ENCODE measurements at places on chromosomes 4 and X.
A peak's percentile ranks its signal among the peaks of the same experiment; 100 is the strongest.

DNA sequence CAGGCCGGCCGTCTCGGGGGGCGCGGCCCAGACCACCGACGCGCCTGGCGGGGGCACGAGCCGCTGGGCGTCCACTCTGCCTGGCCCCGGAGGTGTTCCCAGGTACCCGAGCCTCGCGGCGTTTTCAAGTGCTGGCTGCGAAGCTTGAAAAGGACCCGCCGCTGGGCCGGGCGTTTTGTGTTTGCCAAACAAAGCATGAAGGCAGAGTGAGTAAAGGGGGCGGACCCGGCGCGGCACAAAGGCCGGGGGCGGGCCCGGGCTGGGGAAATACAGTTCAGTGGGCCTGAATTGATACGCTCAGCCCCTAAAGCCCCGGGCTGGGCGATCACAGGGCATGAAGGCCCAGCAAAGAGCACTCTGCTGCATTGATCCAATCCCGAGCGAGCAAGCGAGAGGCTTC lies 65.4 kb downstream of the SOX3 start:
- no peak for DNase-seq

DNA sequence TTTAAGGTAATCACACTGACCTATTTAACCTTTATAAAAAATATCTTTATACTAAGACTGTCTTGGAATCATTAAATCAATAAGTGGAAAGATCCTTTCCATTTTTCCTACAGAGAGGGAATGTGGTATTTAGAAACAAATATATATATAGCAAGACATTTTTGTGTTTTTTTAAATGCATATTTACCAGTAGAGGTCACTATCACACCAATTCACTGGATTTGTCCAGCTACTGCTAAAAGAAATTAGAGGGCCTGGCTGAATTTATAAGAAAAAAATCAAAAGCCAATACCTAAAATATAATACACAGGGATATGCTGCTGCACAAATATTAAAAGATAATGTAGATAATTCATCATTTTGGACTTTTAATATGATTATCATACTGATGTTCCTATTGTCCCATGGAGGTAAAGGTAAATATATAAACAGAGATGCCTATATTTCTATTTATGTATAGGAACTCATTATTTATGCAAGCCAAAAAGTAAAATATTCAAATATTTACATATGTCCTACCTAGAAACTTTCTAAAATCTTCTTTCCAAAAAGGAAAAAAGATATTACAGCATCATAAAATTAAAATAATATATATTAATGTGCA lies 69.5 kb downstream of the PDE5A start:
- DNase-seq: no peak

DNA sequence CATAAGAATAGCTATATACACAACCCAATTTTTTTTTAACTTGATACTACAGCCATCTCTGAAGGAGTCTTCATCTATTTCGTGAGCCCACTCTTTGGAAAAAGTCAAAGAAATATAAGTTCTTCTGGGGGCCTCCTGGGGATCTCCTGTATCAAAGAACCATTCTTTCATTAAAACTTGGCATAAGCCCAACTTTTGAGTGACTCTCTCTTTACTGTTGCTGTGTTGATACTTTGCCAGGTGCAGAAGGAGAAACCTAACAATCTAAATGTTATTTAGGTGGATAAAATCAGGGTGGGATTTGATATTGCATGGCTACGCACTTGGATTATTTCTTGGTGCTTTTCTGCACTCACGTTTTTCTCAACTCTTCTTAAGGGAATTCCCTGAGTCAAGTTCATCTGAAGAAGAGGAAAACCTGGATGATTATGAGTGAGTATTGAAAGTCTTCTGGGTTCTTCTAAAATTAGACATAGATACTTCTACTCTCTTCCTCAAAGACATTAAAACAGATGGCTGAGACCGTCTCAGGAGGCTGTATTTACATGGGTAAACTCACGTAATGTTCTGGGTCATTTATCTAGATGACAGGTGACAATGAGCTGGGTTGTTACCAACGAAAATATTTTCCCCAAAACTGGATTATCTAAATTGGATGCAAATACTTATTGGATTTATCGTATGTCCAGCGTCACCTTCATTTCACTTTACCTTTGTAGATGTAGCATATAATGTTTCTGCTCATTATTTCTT lies 25.2 kb downstream of the BMX start:
- DNase-seq: no peak

DNA sequence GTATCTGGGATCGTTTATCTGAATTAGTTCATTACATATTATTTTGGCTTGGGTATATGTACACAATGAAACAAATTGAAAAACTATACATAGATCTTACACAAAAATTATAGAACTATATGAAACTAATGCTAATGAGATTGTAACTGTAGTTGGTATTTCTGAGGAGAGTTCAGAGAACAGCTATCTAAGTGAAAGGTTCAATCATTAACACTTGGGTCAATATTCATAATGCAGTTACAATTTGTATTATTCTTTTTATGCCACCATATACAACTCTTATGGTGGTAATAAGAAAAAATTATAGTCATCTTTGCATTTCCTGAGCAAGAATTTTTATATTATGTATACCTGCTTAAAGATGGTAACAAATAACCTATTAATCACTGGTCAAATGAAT lies 461.0 kb downstream of the GRXCR1 start:
- no peak for DNase-seq

DNA sequence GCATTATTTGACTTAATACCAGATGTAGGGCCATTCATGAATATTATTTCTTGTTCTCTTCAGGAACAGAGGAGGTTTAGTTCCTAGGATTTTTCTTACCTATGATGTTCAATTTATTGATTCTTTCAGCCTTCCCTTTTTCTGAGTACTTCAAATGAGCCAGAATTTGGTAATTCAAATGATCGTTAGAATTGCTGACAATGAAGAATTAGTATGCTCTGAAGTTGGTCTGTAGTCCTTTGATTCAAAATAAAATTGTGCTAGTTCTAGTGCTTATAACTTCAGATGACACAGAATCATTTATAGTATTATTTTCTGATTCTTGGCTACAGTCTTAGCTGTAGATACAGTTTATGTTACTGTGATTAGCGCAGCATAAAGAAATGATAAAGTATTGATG lies 35.2 kb upstream of the WDR17 start:
- no peak for DNase-seq

GRCh38 chr4:108878806-108879205 lies 116.0 kb upstream of the ETNPPL start:
- DNase-seq: no peak

- DNase-seq: no peak
Observed at GRCh38 chrX:70635227-70635626, 190.6 kb downstream of the DLG3 start.

DNA sequence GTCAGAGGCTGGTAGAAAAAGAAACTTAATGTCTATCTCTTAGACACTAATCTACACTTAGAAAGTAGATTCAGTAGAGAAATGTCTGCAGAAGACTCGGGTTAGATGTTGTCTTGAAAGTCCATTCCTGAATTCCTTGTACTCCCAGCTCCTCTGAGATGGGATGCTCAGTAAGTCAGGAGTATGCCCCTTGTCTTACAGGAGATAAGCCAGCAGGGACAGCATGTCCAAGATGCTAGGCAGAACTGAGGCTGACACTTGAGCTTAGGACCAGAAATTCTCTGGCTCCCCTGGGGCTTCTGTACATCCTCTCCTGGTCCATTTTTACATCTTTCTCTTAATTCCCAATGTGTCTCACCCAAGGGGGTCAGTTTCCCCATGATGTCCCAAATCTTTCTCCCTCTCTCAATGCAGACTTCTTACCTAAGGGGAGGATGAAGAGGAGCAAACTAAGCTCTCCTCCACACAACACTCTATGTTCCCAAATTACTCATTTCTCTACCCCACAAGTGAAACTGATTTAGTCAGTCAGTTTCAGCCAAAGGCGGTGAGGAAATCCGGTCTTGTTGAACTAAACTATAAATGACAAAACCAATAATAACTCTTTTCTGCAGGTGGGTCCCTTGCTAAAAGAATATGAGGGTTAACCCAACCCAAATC lies 558.2 kb upstream of the DIPK2B start:
- no peak for DNase-seq

GRCh38 chr4:128776794-128777216 lies 32.7 kb upstream of the JADE1 start:
- DNase-seq: no peak

GRCh38 chr4:106679063-106679462 lies 310.5 kb upstream of the GIMD1 start:
- DNase-seq: no peak

GRCh38 chr4:150212927-150213326 lies 134.7 kb downstream of the DCLK2 start:
- DNase-seq: no peak

- DNase-seq: no peak
Observed at GRCh38 chrX:72110051-72110875, 21.5 kb downstream of the RTL5 start.

GRCh38 chr4:94698187-94698586 lies 59.6 kb upstream of the BMPR1B start:
- DNase-seq: no peak

GRCh38 chr4:58957711-58958110 lies 1847.5 kb upstream of the IGFBP7 start:
- no peak for DNase-seq

- no peak for DNase-seq
Observed at GRCh38 chr4:118772081-118772766, 63.7 kb downstream of the SEC24D start.

DNA sequence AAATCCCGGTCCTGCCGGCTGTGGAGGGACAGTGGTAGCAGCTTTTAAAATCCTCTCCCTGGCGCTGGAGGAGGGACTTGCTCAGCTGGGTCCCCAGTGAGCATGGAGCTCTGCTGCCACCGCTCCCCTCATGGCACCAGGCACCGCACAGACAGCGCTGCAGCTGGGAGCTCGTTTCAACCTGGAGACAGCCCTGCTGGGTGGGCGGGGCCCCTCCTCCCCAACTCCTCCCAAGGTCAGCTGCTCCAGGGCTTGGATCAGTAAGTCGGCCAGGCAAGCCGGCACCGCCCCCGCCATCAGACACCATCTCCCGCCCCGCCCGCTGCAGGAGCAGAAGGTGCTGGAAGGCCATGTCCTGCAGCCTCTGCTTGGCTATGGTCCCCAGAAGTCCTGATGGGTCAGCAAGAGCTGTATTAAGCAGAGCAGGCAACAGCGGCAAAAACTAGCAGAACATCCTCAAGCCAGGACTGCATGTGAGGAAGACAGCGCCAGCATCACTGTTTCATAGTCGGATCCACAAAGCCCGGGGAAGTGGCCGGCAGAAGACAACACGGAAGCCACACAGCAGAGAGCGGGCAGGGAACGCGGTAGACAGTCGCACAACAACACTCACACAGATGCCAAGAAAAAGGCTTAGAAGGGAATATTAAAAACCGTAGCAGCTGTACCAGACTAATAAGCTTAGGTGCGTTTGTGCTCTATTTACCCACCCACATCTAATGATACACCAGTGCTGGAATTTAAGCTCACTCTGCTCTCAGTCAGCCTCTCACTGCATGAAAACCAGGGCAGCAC lies 16.2 kb downstream of the ZFYVE28 start:
- no peak for DNase-seq

- DNase-seq: no peak
Observed at GRCh38 chr4:90130076-90130475, 2.9 kb downstream of the CCSER1 start.

DNA sequence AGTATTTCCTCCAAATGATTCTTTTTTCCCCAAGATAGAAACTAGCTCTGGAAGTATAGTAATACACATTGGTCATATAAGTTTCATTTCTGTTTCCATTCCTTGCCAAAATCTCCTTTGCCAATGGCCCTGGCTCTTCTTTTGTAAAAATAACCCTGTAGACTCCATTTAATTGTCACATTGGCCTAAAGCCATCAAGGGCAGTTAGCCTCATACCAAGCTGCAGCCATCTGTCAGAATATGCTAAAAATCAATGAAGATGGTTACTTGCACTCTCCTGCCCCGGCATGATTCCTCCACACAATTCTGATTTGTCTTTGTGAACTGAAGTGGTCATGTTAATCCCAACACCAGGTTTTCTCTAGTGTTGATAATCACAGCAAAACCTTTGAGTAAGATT lies 380.5 kb downstream of the SH2D1A start:
- DNase-seq: no peak

- no peak for DNase-seq
Observed at GRCh38 chr4:40601641-40602040, 28.0 kb downstream of the RBM47 start.

- DNase-seq: no peak
Observed at GRCh38 chrX:152588206-152588605, 49.5 kb upstream of the GABRQ start.

DNA sequence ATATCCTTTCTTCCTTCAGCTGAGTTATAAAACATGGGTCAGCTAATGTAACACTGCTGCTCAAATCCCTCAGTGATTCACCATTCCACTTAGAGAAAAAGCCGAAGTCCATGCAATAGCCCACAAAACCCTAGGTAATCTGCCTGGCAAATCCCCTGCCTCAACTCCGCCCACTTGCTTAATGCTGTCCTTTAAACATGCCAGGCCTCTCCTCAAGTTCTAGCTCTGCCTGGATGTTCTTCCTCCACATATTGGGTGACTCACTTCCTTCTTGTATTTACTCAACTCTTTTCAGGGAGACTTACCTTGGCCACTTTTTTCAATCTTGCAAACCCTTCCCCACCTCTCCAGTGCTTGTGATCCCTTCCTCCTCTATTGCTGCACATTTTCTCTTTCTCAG lies 89.8 kb downstream of the EMCN start:
- no peak for DNase-seq

DNA sequence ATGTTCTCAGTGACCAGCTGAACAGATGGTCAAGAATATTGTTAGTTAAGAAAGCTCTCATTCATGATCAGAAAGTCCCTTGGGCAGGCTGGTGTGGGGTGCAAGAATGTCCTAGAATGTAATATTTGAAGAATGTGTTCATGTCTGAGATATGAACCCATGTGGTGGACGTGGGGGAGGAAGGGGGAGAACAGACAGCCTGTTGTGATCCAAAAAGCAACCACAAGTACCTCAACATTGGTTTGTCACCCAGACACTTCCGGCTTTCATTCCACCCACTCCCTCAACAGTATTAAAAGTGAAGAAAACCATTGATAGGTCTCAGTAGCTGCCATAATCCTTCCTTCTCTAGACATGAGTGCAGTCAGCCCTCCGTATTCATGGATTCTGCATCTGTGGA lies 82.2 kb downstream of the MAML3 start:
- peak; percentile 52 for DNase-seq

DNA sequence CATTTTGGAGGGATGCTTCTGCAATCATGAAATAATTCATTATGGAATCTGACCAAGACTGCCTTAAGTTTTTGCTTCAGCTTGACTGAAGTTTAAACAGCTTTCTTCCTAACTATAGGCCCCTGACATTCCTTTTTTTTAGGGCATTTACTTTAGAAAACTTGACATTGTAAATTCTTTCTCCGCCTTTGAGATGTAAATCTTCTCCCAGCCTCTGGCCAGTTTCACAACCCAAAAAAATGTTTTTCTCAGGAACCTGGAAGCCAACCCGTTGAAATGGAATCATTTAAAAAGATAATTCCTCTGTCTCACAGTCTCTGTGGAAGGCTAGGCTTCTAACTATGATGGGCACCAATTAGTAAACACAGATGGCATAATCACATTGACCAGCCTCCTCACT lies 710.4 kb upstream of the PABPC4L start:
- no peak for DNase-seq

GRCh38 chr4:78057135-78057599 lies at the start of gene FRAS1:
Gene FRAS1 (plus strand): TSS chr4:78057323. CDS start chr4:78058010, 687 bp downstream.
- DNase-seq: no peak

- DNase-seq: no peak
Observed at GRCh38 chr4:39637586-39638353, 895 bp downstream of the SMIM14 start.

- DNase-seq: no peak
Observed at GRCh38 chr4:101178731-101179130, 168.6 kb downstream of the PPP3CA start.
